NCI-H748 treated with DMSO at 0.1 percent for 48 hours (cell line): ENCODE measurements at places on chromosomes 1 and 21.

DNA sequence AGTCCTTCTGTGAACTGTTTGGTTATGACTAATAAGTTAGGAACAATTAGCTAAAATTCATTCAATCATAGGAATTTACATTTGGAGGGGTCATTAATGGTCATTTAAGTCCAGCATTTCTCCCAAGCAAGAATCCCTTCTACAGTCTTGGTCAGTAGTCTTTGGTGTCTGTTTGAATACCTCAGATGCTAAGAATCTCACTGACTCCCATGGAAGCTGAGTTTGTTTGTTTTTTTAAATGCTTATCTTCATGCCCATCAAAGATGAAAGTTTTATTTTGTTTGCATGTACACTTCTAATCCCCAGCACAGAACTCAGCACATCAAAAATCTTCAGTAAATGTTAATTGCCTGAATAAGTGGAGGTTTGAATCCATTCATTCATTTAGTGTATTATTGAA, 41.3 kb upstream of the SLC44A3 start:
- DNase-seq: no peak

GRCh38 chr21:41894511-41894910, 15.4 kb upstream of the PRDM15 start:
- DNase-seq: no peak

GRCh38 chr1:16156848-16157495, 1.1 kb upstream of the EPHA2 start:
- DNase-seq: no peak

DNA sequence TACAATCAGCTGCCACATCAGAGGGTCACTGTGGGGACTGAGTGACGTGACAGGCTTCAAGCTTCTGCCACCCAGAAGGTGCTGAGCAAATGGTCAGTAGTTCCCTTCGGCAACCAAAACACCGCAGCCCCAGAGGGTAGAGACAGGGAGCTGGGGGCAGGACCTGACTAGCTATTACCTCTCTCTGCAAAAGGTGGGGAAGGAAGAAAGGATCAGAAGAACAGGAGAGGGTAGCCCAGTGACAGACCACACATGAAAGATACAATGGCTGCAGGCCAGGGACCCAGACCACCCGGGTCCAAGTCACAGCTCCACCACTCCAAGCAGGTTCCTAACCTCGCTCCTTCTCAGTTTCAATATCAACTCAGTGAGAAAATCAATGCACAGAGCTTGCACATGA, 377.1 kb downstream of the NPHP4 start:
- no peak for DNase-seq

DNA sequence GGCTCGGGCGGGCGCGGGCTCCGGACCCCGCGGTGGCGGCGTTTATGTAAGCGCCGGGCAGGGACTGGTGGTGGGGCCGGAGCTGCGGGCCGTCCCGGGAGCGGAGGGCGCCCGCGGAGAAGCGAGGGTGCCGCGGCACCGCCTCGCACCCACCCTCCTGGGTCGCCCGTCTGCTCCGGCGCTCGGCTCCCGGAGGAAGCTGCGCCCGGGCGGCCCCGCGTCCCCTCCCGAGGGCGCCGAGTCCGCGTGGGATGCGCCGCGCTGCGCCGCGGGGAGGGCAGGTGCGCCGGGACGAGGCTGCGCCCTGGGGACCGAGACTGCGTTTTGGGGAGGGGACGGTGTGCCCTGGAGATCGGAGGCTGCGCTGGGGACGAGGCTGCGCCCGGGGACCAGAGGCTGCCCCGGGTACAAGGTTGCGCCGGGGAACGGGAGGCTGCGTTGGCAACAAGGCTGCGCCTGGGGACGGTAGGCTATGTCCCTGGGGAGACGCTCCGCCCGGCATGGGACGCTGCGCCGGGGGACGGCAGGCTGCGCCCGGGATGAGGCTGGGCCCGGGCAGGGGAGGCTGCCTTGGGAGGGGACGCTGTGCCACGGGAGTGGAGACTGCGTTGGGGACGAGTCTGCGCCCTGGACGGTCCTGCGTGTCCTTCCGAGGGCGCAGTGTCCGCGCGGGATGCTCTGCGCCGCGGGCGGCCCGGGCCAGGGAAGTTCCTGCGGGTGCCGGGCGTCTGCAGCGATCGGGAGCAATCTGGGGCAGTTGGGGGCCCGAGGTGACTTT, 627 bp downstream of the ADARB1 start:
- peak; percentile 26 for DNase-seq

DNA sequence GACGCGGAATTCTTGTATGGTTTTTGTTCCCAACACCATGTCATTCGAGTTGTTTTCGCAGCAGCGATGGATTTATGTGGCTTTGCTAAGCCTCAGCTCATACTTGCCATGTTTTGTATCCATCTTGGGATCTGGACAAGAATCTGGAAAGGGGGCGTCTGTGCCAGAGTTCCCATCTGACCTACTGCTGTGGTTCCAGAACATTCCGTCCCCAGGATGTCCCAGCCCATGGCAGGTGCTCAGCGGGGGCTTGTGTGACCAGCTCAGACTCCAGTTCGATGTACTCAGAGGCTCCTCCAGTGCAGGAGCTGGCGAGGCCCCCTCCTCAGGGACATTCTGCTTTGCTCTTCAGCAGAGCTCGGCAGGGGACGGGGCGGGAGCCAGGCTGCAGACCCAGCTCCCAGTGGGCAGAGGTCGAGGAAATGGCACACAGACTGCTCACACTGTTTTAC, 24.0 kb upstream of the ADARB1 start:
- no peak for DNase-seq

- no peak for DNase-seq
Observed at GRCh38 chr21:42666023-42666747, 12.8 kb downstream of the PDE9A start.
